GM18507 (cell line): ENCODE measurements at places on chromosomes 3 and 15.

DNA sequence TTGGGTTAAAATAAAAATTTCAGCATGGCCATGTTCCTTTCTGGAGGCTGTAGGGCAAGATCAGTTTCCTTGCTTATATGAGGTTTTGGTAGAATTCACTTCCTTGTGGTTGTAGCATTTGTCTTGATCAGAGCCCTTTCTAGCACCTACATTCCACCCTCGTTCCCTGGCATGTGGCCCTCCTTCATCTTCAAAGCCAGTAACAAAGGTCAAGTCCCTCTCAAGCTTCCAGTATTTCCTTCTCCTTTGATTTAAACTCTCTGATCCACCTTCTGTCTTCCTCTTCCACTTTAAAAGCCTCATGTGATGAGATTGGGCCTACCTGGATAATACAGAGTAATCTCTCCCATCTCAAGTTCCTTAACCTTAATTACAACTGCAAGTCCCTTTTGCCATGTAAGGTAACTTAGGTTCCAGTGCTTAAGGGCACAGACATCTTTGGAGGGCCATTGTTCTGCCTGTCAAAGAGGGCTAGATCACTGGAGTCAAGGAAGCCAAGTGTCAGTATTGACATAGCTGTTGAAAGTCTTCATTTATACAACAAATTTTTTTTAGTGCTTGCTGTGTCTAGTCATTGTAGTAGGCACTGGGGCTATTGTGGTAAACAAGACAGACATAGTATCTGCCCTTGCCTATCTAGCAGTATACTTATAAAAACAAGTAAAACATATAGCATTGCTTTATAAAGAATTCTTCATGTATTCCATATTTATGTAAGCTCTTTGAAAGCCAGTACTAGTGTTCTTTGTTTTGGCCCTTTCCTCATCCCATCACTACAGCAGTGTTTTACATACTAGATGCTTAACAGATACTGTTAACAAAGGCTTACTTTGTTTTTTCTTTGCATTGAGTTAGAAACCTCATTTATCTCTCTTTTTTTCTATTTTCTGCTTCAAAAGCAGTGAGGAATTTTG lies 40.7 kb downstream of the GLCE start:
- no peak for DNase-seq

GRCh38 chr15:92152983-92153382 lies 240.7 kb upstream of the ST8SIA2 start:
- DNase-seq: no peak

- no peak for DNase-seq
Measured at GRCh38 chr15:88990185-88990679, 77.1 kb upstream of the MFGE8 start.

GRCh38 chr3:180416111-180416594 lies 185.8 kb upstream of the TTC14 start:
- no peak for DNase-seq

GRCh38 chr3:41143421-41144031 lies 55.8 kb upstream of the CTNNB1 start:
- no peak for DNase-seq

- no peak for DNase-seq
Measured at GRCh38 chr3:194728986-194729385, 43.3 kb downstream of the FAM43A start.

GRCh38 chr3:15794303-15794771 lies 3.4 kb downstream of the ANKRD28 start:
- no peak for DNase-seq

DNA sequence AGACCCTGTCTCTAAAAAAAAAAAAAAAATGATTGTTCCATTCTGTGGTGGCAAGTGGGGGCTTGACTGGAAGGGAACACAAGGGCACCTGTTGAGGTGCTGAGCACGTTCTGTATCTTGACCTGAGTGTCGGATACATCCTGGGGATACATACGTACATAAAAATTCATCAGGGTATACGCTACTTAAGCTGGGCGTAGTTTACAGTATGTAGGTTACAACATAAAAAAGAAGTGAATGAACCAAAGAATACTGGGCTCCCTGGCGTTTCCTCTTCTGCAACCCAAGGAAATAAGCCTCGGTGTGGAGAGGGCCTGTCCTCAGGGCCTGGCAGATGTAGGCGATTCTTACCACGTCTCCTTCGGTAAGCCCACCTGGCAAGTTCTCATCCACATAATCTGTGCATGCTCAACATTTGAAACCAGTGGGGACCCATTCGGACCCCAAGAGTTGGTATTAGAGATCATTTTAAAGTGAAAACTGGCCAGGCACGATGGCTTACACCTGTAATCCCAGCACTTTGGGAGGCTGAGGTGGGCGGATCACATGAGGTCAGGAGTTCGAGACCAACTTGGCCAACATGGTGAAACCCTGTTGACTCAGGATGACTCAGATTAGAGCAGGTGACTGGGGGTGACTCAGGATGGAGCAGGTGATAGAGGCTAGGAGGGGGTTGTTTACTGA lies 5.1 kb upstream of the MUC20 start:
- DNase-seq: no peak

DNA sequence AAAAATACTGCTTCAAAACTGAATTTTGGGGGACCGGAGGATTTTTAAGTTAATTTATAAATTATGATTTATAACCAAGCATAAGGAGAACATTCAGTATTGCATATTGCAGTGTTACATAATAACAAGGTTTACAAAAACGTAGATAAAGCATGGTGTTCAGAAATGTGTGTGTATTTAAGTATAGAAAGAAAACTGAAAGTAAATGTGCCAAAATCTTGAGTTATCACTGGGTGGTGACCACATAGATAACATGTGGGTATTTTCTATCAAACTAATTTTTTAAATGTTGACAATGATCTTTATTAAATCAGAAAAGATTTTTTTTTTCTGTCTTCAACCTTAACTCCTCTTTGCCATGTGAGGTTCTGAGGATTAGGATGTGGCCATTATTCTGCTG lies 32.6 kb downstream of the EIF2AK4 start:
- no peak for DNase-seq

DNA sequence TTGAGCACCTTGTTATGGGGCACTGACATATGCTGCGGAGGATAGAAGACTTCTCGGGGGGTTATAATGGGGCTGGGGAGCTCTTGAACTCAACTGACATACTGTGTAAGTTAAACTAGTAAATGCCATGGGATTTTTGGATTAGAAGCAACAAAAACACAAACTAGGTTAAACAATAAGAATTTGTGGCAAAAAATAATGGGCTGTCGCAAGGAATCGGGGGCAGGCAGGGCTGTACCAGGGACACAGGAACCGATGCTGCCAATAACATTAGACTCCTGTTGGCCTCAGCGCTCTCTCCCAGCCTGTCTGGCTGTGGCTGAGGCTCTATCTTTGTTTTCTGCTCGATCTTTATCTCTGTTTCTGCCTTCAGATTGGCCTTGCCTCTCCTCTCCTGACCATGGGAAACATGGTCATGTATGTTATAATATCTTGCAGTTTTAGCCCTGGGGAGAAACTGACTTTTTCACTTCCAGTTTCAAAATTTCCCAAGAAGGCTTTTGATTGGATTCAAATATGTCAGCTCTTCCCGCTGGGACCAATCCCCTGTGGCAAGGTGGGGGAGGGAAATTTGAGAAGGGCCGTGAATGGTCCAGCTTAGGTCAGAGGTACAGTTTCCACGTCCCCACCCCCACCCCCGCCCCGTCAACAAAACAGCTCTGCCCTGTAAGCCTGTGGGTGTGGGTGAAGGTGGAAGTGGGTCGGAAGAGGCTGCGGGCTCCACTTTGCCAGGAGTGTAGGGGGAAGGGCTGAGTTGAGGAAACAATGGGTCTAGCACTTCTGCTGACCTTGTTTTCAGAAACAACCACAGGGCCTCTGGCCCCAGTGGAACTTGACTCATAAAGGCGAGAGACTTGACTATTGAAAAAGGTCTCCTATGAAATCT lies 161.1 kb upstream of the TBL1XR1 start:
- peak; percentile 53 for DNase-seq

DNA sequence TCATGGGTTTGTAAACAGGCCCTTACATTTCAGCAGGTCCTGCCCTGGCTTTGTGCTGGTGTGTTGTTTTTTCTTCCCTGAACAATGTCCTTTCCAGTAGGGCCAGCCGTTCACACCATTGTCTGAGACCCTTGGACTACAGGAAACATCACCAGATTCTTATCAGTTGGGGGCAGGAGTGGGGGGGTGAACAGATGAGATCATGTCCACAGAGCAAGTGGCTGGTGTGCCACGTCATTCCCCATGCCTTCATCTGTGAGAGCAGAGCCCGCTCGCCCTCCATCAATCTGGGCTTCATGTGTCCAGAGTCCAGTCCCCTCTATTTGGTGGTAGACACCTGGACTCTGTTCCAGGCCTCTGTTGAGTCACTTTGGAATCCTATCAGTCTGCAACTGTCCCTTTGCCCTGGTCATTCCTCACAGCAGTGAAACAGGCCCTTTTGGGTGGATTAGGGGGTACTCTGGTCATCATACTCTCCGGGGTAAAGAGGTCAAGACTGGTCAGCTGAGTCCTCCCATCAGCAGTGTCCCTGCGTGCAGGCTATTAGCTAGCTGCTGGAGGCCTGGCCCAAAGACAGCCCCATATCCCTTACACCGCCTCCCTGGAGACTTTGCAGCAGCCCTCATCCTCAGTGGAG lies 15.0 kb downstream of the SEMA3G start:
- no peak for DNase-seq

DNA sequence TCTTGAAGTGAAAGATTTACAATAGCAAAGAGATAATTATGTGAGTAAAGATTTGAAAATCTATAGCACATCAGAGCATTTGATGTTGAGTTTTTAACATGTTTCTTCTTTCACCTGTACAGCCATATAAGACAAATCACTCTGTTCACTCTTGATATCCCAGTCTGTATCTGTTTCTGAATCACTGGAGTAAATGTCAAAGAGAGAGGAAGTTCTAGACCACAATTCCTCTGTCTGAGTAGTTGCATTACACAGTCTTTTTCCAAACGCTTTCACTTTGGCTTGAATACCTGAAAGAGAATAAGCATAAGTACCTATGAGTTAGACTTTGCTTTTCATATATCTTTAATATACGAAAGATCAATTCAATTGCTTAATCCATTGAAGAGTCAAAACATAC lies 9.9 kb downstream of the THAP10 start:
- no peak for DNase-seq

GRCh38 chr3:40923143-40923542 lies 276.2 kb upstream of the CTNNB1 start:
- DNase-seq: no peak

- DNase-seq: no peak
Measured at GRCh38 chr3:54321520-54321919, 199.2 kb downstream of the CACNA2D3 start.

- DNase-seq: no peak
Measured at GRCh38 chr15:66655511-66655910, 46.5 kb upstream of the SMAD6 start.

GRCh38 chr15:47358876-47359275 lies 358.4 kb upstream of the SEMA6D start:
- no peak for DNase-seq

DNA sequence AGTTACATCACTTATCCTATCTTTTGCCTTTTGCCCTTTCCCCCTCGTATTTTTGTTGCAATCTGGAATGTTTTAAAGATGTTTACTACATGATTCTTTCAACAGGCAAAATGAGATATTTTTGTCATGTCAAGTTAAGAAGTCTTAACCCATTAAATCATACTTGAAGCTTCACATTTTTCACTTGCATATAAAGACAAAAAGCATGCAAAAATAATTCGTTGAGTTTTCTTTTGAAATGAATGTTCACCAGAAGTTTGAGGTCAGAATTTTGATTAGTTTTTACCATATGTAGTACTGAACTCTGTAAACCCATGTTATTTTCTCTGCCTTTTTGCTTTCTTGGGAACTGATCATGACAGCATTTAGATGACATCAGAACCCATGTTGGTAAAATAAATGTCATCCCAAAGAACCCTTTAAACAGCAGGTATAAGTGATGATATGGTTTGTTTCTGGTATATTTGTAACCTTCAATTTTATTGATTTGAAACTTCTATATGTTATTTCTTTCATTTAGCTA lies 188.5 kb downstream of the GHSR start:
- no peak for DNase-seq

- DNase-seq: no peak
Measured at GRCh38 chr3:72191209-72191960, 406.4 kb upstream of the PROK2 start.

GRCh38 chr3:46537779-46538178 lies 28.3 kb downstream of the LRRC2 start:
- no peak for DNase-seq

GRCh38 chr15:66760968-66761725 lies 59.1 kb downstream of the SMAD6 start:
- DNase-seq: no peak

GRCh38 chr3:11009898-11010297 lies 17.4 kb downstream of the SLC6A1 start:
- no peak for DNase-seq

GRCh38 chr3:137471558-137472204 lies 292.4 kb upstream of the SOX14 start:
- no peak for DNase-seq

DNA sequence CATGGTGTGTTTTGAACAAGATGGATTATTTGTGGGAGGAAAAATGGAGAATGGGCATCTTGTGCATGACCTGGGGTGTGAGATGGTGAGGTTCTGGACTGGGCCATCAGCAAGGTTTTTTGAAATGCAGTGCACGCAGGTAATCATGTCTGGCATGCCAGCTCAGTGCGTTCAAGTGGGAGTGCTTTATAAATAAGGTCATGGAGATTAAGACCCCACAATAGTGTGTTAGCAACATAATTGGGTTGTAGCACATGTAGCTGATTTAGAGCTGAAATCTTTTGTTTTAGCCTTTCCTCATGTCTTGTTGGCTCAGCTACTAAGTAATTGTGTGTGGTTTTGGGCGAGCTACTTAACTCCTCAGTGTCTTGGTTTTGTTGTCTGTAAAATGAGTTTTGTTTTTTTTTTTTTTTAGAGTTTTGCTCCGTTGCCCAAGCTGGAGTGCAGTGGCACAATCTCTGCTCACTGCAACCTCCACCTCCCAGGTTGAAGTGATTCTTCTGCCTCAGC lies 3.9 kb upstream of the CACNA1D start:
- DNase-seq: no peak

DNA sequence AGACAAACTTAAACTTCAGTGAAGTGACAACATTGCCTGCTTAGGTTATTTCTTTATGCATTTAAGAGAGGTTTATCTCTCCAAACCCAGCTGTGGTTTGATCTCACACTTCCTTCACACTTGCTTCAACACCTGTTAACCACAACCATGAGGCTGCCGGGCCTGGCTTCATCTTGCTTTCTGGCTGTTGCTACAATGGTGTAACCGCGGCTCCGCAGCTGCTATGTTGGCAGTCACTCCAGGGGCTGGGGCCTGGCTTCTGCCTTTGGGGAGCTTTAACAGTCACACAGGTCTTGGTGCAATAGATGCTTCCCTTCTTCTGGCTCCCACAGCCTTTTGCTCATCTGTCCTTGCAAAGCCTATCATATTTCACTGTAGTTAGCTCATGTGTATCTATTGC lies 72.9 kb upstream of the MNS1 start:
- DNase-seq: peak; percentile 1

DNA sequence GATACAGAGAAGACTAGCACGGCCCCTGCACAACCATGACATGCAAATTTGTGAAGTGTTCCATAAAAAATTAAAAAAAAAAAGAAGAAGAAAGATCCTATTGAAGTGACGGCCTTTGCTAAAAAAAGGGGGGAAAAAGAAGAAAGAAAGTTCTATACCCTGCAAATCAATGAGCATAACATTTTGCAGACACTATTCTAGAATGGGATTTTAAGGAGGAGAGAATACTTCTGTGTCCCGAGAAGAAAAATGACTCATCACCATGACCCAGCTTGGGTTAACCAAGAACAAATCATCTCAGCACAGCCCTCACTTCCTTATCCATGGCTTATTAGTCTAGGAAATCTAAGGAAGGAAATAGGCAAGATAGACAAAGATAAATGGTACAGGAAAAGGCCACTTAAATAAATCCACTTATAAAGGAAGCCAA lies 7.4 kb upstream of the SH3BP5 start:
- no peak for DNase-seq
